ENCODE measurements at places on chromosomes 7 and 10.

GRCh38 chr7:135743907-135744731, 4.5 kb downstream of the FAM180A start:
- DNase-seq = no peak

DNA sequence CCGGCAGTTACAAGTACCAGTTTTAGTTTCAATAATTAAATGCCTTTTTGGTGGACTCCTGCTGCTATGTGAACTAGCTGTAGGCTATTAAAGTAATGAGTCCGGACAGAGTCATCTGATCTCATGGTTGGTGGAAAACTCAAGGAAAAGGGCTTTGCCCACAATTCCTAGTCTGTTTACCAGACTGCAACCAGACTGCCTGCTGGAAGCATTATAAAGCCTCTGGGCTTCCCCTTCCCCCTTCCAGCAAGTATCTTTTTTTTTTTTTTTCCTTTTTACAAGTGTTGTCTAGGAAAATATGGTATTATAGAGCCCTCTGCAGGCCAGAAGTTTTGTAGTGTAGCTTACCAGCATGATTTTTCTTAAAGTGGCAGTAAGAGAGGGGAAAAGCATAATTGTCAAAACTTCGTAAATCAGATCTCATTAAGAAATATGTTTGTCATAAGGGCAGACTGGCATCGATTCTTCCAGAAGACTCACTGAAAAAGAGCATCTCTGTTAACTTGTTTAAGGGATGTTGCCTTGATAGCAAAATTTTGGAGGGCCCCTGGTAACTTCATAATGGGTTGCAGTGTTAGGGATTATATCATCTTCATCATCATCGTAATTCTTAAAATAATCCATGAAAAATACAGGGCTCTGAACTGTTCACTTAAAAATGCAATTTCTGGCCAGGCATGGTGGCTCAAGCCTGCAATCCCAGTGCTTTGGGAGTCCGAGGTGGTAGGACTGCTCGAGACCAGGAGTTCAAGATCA, 181.3 kb downstream of the TAX1BP1 start:
- no peak for DNase-seq

GRCh38 chr10:101054351-101054750, 7.4 kb upstream of the KAZALD1 start:
- no peak for DNase-seq

- no peak for DNase-seq
Measured at GRCh38 chr7:23356726-23357125, 57.6 kb downstream of the MALSU1 start.

All from C1 segment of cervical spinal cord (tissue), 14 donors.